Effector memory CD8-positive, alpha-beta T cell (primary cell): ENCODE measurements at places on chromosomes 3 and 15.

DNA sequence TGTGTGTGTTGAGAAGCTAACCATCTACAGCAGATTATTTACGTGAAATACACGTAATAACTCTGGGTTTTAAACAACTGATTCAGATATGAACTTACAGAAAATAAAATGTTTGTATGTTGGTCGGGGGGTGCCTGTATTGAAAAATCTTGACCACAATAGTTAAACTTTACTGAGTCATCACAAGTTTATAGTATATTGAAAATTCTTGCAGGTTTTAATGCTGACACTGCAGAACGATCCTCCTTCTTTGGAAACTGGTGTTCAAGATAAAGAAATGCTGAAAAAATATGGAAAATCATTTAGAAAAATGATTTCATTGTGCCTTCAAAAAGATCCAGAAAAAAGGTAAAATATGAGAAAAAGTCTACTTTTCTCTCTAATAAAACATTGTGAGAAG, 41.3 kb upstream of the SLC22A13 start:
- no peak for DNase-seq

- DNase-seq, result no peak
Measured at GRCh38 chr3:59762941-59763340, 713.1 kb upstream of the CFAP20DC start.

GRCh38 chr3:122310361-122310760, 14.7 kb upstream of the CSTA start:
- DNase-seq, result no peak

- no peak for DNase-seq
Measured at GRCh38 chr15:73921254-73921925, 4.9 kb upstream of the LOXL1 start.

DNA sequence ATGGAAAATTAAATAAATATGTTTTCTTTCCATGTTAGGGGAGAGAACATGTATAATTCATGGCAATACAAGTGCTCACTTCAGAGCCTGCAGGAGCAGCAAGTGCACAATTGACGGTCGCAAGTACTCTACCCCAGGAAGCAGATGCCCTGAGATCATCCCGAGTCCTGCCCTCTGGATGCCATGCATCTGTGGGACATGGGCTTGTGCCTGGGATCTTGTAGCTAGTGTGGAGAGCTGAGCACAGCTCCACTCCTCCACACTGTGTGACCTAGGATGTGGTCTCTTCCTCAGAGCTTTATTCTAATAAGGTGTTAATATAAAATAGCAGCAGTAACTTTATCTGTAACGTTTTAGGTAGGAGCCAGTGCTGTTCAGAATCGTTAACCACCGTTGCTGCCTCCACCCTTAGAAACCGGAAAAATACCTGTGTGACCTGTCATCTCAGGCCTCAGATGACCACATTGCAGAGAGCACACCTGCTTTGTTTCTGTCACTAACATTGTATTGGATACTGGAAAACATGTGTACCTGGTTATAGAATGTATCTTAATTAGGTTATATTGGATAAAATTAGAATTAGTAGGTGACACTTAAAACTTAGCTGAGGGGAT, 105.0 kb upstream of the GOLGA6L6 start:
- DNase-seq, result no peak

GRCh38 chr3:13650210-13651056, 101.5 kb downstream of the FBLN2 start:
- peak; percentile 81 for DNase-seq

DNA sequence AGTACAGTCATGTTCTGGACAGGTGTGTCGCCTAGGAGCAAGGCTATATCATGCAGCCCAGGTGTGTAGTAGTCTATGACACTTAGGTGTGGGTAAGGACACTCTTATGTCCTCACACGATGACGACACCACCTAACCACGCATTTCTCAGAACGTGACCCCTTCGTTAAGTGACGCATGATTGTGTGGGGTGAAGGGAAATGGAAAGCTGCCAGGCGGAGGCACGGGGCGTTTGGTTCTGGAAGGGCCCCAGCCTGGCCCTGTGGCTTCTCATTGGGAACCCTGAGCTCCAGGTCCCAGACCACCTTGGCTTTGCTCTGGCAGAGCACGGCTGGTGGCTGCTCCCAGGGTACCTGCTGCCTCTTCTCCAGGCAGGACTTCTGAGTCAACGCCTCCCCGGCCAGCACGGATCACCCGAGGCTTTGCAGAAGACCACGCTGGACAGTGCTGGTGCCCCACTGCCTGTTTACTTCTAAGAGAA, 39.3 kb downstream of the FBLN2 start:
- no peak for DNase-seq
